ENCODE measurements at places on chromosomes 6 and 20.

DNA sequence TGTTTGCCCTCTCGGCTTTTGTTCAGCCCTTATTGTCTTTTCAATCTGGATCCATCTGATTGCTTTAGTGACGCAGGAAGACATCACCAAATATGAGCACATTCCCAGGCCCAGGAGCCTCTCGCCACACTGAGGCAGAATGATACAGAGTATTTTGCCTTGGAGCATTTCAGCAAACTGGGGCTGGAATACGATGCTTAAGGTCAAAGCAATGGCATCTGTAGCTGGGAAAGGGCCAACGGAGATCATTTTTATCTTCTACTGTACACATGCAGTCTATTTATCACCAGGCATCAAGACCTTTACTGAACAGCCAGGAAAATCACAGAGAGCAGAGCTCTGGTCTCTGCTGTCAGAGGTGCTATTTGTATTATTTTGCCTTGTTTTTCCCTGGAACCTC lies 655.3 kb downstream of the RNF144B start:
- DNase-seq, result no peak

GRCh38 chr6:160949531-160949930 lies 42.0 kb upstream of the MAP3K4 start:
- DNase-seq, result no peak

GRCh38 chr6:52644253-52644652 lies 26.7 kb upstream of the TMEM14A start:
- no peak for DNase-seq

GRCh38 chr6:44682987-44683779 lies 295.7 kb downstream of the CDC5L start:
- no peak for DNase-seq

GRCh38 chr6:25290306-25291060 lies 11.3 kb downstream of the CARMIL1 start:
- no peak for DNase-seq

DNA sequence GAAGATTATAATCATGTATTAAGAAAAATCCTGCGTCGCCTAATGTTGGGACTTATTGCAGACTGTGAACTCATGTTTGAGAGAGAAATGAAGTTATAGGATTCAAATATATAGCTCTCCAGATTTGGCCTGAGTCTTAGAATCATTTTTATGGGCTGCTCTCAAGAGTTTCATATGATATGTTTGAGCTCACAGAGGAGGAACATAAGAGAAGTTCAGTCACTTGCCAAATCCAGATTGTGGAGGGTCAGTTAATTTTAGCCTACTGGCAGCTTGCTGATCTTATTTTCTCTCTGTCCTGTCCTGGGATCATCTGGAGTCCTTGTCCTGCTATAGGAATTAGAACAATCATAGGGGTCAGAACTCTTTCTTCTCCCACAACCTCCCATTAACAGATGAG lies 186.1 kb upstream of the SUPT3H start:
- no peak for DNase-seq

DNA sequence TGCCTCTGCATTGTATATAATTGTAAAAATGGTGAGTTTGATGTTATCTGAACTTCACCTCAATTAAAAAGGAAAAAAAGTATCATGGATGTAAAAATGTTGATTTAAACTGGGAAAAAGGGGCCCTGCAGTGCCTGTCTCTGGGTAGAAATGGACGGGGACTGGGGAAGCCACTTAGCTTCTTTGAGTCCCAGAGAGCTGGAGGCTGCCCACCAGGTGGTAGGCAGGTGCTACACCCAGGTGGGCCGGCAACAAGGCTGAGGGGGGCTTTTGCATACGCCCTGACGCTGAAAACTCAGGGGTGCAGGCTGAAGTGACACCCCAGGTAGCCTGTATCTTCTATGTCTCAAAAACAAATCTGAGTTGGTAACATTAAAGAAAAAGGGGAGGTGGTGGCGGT lies 118.2 kb downstream of the SULF2 start:
- DNase-seq, result no peak

- no peak for DNase-seq
These were observed 743.3 kb upstream of the CHD6 start for GRCh38 chr20:42361402-42361970.

DNA sequence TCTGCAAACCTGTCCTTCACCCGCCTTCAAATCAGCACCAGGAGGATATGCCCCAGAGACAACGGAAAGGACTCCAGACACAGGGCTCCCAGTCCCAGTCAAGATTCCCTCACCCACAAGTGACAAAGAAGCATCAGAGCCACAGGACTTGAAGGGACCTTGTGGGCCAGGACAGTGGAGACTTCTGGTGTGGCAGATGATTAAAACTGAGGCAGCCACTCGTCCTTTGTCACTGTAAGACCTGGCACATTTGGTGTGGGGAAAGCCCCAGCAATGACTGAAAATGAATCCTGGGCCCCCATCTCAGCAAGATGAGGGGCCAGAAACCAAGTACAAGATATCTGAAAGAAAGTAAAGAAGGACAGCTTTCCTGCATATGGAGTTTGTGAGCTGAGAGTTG lies 15.6 kb upstream of the GMPR start:
- no peak for DNase-seq

DNA sequence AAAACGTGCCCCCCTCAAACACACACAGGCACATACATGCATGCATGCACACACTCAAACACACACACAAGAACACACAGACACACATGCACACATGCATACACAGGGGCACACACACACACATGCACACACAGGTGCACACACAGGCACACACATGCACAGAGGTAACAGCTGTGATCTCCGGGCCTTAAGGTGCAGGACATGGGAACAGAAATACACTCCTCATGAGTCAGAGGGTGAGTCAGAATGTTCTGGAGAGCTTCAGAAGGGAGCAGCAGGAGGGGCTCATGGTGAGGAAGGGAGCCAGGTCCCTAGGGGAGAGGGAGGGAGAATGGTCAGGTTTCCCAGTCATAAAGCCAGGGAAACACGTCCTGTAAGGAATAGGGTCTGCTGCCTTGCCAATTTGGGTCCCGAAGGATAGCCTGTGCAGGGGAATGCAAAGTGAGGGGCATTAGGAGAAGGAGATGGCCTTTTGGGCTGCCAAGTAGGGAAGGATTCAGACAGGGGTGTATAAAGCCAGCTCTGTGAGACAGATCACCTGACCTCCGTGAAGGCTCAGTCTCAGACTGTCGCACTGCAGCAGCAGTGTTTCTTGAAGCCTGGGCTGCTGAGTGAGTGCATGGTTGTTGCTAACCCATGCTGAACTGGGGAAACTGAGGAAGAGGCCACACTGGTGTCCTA lies 123.9 kb downstream of the MAFB start:
- no peak for DNase-seq

DNA sequence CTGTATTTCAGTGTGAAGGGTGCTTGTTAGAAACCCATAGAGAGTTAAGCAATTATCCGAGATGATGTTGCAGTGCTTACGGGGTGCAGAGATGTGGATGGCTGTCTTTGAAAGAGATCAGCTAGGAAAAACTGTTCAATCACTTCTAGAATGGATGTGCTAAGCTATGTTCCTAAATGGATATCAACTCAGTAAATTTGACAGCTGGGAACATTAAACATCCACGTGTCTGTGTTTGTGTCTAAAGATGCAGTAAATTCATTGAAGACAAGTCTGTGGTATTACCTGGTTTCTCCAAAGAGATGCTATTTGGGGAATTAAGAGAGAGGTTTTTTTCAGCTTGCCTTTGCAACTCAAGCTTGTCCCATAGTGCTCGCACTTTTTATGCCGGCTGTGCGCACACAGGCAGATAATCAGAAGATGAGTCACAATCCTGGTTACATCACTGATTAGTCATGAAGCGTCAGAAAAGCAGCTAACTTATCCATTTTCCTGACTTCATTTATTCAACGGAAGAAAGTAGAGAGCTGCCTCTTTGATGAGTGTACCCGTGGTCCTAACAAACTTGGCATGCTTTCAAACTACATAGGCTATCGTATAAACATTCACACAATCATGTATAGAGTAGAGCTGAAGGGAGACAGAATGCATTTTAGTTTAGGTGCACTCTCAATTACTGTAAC lies 691.7 kb upstream of the SLC35B3 start:
- no peak for DNase-seq

GRCh38 chr20:19935842-19936241 lies 81.3 kb upstream of the NAA20 start:
- DNase-seq, result no peak

DNA sequence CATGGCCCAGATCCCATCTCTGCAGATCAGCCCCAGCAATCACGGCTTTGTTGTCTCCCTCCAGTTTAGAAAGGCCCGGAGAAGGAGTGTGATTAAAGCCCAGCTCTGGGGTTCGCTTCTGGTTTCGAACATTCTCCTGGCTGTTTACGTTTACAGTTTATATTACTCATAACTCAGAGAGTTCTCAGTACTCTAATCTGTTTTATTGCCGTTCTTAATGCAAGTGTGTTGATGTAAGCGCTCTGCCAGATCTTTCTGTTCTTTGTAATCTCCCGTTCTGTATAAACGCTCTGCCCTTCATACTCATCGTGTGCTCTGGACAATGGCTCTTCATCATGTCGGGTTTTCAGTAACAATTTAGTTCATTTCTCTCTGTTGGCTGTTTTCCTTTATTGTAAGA lies 118.0 kb upstream of the PRND start:
- no peak for DNase-seq

DNA sequence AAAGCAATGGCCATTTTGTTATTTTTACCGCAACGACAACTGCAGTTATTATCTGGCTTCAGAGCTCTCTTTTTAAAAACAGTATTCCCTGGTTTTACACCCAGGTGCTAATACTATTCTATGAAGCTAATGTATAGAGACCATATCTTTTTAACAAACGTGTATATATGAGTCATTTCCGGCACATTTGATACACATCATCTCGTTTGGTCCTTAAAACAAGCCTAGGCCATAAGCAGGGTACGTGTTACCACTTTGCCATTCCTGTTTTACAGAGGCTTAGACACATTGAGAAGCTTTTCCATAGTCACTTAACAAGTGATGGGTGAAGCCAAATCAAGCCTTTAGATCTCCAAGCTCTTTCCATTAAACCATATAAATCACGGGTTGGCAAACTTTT lies 5.5 kb downstream of the TRAF3IP2 start:
- no peak for DNase-seq

DNA sequence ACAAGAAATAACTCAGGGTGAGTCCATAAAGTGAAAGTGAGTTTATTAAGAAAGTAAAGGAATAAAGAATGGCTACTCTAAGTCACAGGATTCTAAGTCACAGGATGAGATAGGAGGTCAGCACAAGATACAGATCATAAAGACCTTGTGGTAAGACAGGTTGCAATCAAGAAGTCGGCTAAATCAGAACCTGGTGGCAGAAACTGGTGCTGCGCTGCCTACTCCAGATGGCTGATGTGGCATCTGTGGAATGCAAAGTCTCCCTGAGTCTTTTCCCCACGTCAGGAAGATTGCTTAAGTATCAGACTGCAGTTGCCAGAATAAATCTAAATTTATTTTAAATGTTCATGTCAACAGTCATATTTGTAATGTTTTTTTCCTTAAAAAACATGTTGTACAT lies 10.7 kb upstream of the KCNK15 start:
- no peak for DNase-seq

DNA sequence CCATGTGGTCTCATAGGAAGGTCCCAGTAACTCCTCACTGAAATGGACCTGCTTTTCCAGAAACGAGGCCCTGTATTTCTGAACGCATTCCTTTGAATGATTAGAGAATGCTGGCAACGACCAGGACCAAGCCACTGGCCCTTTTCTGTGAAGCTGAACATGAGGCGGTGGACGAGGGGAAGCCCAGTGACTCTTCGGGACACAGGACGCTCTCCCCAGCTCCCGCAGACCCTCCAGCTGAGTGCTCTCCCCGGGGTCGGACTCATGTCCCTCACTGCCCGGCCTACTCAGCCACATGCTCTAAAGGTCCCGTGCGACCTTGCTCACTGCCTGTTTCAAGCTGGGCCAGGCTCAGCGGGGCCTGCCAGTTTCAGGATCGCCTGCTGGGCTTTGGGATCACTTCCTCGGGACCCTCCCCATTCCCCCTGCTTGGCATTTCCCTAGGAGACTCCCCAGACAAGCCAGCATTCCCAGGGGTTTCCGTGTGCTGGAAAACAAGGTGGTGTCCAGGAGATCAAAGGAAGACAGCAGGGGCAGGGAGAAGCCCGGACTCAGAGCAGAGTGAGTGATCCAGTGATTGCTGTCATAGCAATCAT lies 2.6 kb upstream of the CST9 start:
- DNase-seq, result no peak

- DNase-seq, result peak; percentile 8
These were observed 115.1 kb downstream of the JAG1 start for GRCh38 chr20:10558635-10559187.

DNA sequence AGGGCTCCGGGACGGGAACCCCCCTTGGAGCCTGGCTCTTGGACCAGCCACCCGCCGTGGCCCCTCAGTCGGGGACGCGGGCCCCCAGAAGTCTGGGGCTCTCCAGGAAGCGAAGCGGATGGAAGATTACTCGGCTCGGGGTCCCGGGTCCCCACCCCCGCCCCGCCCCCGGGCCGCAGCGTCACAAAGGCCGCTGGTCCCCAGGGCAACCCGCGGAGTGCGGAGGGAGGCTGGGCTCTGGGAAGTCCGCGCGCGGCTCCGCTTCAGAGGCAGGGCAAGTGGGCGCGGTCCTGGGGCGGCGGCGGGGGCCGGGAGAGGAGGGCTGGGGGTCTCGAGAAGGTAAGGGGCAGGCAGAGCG lies at the start of gene FNDC11:
TSS of gene FNDC11 (plus strand) at position 227 of the 358 bp plus-strand sequence. CDS start 1,505 bp downstream, outside the sequence.
- peak; percentile 66 for DNase-seq

DNA sequence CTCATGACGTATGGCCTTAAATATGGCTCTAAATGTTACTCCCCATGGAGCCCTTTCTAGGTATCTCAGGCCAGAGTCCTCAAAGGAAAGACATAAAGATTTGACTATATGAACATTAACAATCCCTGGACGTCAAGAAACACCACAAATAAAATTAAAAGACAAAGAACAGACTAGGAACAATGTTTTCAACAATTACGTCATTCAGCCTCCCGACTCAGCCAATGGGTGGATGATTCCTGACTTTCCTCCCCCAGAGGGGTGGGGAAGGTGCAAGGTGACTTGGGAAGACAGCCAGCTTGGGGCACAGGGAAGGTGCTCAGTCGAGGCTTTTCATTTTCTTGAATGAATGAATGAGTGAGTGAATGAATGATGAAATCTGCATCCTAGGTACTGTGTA lies 157.4 kb downstream of the TFAP2C start:
- DNase-seq, result no peak

GRCh38 chr6:113857556-113858479 lies 673 bp downstream of the MARCKS start:
- DNase-seq, result no peak

- DNase-seq, result peak; percentile 78
These were observed 86.5 kb downstream of the LYRM4 start for GRCh38 chr6:5174244-5174643.

DNA sequence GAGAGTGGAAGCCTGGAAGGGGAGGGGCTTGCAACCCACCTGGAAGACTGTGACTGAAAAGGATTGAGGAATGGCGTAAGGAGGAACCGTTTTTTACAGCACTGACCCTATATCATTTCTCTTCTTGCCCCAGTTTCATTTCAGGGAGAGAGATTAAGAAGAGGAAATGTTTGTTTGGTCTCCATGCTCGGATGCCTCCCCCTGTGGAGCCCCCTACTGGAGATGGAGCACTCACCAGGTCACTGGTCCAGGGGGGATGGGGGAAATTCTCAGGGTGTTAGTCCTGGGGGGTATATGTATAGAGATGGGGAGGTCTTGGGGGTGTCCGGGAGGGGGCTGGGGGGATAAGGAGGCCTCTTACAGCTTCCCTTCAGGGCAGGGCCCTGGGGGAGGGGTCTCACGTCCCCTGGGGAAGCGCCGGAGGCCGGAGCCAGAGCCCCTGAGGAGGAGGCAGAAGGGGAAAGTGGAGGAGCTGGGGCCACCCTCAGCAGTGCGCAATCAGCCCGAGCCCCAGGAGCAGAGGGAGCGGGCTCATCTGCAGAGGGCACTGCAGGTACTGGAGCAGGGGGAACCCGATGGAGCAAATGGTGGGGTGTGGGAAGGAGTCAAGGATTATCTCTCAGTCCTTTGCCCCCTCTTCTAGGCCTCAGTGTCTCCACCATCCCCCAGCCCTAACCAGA lies 3.2 kb downstream of the CUTA start:
- DNase-seq, result peak; percentile 48
